Epithelial cell of umbilical artery (primary cell): ENCODE measurements at places on chromosomes 3 and 15. TPM values are rescaled to one million over a fixed set of nuclear protein-coding genes. Genes with fewer than 3 reads are reported as not detected.

Gene LNP1
- 2.6 and 3.2 TPM in 2 replicates for total RNA-seq

Gene IMPG2
- total RNA-seq: 0.32 and 0.61 TPM in 2 replicates

Gene RLBP1
- total RNA-seq: not detected in 2 replicates

Gene RCN2
- total RNA-seq: 50.0 and 68.2 TPM in 2 replicates

Gene MAGEL2
- 0.15 and 0.32 TPM in 2 replicates for total RNA-seq

Gene ATP6V1A
- total RNA-seq: 131 and 195 TPM in 2 replicates

Gene IRAK2
- total RNA-seq: 30.5 and 34.1 TPM in 2 replicates

Gene NEDD4
- total RNA-seq: 26.0 and 38.8 TPM in 2 replicates

Gene CYP8B1
- not detected in 2 replicates for total RNA-seq

Gene TM4SF18
- total RNA-seq: 48.7 and 164 TPM in 2 replicates

Gene CGNL1
- 19.2 and 35.9 TPM in 2 replicates for total RNA-seq
